ENCODE measurements at places on chromosomes 4 and X.

GRCh38 chr4:112189754-112190153 is 41.8 kb upstream of the AP1AR start:
- peak; percentile 4 for DNase-seq

DNA sequence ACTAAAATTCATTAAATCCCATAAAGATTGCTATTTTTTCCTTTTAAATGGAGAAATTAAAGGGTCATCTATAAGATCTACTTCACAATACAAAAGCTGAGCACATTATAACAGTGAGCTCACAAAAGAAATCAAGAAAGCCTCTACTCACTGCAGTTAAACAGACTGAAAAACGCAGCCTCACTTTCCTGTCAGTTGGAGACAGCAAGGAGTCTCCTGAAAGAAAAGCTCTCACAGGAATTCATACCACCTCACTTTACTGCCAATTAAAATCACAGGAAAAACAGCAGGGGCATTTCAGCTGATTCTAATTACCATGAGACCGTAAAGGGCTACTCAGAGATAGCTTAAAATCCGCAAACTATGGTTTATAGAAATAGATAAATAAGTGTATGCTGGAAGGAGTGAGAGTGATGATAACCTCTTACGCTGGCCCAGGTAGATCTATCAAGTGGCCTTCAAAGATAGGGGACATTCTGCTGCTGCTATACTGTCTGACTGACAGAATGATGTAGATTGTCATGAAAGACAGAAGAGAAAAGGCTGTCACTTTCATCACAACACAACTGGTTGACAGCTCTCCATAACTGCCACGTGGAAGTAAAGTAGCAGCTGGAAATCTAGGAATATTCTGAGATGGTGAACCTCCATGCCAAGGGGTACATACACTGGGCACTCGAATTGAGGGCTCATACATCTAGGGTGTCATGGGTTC is 1333.7 kb upstream of the DIAPH2 start:
- no peak for DNase-seq

GRCh38 chr4:32226204-32226603 is 1506.0 kb downstream of the PCDH7 start:
- DNase-seq: no peak

GRCh38 chrX:111847491-111848133 is 28.4 kb upstream of the TRPC5OS start:
- no peak for DNase-seq

DNA sequence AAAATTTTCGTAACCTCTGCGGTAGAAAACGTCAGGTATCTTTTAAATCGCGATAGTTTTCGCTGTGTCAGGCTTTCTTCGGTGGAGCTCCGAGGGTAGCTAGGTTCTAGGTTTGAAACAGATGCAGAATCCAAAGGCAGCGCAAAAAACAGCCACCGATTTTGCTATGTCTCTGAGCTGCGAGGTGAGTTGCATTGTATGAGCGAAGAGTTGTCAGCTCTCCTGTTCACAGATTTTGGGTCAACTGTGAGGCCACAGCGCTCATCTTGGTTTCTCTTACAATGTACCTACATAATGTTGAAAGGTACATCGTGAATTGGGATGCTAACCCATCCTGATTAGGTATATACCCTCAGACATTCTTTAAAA is 486 bp downstream of the CLCN3 start:
- peak; percentile 69 for DNase-seq

DNA sequence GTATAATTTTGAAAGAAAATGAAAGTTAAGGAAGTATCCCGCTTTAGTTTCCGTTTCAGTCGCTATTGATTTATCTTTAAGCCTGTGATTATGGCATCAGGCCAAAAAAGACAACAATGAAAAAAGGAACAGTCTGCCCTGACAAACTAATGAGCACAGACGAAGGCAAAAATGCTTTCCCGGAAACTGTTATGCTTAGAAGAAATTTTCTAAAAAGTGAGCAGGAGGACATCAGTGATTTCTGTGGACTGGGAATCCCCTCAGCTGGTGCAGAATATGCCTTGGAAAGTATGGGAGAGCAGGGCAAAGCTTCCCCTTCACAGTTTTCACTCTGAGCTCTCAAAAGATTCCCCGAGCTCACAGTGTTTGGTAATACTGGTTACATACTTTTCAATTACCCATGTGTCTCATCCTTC is 5.1 kb upstream of the CXCL10 start:
- no peak for DNase-seq

DNA sequence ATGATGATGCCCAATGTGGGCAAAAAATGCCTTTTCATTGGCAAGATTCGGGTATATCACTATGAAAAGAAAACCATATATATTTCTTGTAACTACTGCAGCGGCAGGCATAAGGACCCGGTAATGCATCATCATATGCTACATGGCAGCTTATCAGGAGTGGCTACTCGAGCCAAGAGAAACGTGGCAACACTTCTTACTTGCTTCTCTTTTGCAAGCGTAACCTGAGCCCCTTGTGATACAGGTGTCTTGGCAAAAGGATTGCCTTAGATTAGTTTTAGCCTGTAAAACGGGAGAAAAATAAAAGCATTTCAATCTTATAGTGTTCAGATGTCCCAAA is 280.3 kb downstream of the SPRY1 start:
- DNase-seq: no peak

- no peak for DNase-seq
These were observed 58.7 kb downstream of the NBDY start for GRCh38 chrX:56787734-56788152.

DNA sequence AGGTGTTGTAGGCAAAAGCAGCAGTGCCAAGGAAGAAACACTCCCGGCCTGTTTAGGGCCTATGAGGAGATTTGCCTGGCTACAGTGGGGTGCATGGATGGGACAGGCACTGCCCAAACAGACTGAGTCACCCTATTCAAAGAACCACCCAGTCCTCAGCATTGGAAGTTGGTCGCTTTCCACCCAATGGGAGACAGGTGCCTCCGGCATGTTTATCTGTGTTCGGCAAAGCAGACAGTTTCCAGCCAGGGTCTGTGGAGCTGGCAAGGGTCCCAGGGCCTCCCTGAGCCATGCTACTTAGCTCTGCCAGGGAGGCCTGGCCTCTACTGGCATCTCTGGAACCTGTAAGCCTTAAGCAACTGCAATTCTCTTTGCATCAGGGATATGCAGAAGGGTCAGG is 165.1 kb upstream of the ATP6AP2 start:
- DNase-seq: no peak

GRCh38 chr4:151143162-151143561 is 43.7 kb downstream of the RPS3A start:
- no peak for DNase-seq

GRCh38 chr4:153518637-153519389 is 52.7 kb downstream of the TMEM131L start:
- DNase-seq: peak; percentile 36

GRCh38 chrX:16931855-16932575 is 14.4 kb upstream of the REPS2 start:
- peak; percentile 33 for DNase-seq

GRCh38 chr4:126851391-126851790 is 781.4 kb upstream of the INTU start:
- DNase-seq: no peak

DNA sequence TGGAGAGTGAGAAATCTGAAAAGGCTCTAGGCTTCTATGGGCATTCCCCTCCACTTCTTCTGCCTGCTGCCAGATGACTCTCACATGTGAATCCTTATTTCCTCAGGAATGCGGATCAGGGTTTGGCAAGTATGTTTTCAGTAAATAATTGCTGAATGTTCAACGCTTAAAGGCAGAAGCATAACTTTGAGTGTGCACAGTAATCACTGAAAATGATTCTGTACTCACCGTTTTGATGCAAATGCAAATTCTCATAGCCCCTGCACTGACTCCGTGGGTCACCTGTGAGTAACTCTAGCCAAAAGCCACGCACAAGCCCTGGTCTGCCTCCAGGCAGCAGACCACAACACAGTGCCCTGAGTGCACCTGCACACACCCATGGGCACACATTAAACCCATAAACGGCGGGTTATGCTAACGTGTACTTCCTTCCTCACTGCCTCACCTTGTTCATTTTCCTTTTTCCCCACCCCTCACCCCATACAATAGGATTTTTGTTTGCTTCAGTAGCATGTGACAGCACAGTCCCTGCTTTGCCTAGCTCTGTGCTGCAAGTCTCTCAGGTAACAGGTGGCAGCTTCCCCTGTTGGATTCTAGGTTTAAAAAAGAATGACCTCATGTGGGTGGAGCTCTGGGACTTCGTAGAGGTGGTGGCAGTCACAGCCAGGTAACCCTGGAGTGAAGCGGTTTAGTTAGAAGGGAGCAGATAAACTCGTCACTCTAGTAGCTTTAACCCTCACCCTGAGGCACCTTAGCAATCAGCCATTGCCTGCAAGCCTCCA is at the start of gene ARHGEF38:
ARHGEF38 (plus strand) TSS at position 656 of the 782 bp plus-strand sequence. CDS start 146 bp downstream, outside the sequence.
- no peak for DNase-seq

GRCh38 chrX:68498044-68498507 is 775 bp upstream of the YIPF6 start:
- peak; percentile 43 for DNase-seq

- DNase-seq: no peak
These were observed 18.4 kb downstream of the EFNB1 start for GRCh38 chrX:68847172-68847571.

GRCh38 chr4:2728221-2728620 is 27.9 kb downstream of the TNIP2 start:
- DNase-seq: no peak

GRCh38 chr4:52143815-52144214 is 92.7 kb downstream of the SPATA18 start:
- no peak for DNase-seq

DNA sequence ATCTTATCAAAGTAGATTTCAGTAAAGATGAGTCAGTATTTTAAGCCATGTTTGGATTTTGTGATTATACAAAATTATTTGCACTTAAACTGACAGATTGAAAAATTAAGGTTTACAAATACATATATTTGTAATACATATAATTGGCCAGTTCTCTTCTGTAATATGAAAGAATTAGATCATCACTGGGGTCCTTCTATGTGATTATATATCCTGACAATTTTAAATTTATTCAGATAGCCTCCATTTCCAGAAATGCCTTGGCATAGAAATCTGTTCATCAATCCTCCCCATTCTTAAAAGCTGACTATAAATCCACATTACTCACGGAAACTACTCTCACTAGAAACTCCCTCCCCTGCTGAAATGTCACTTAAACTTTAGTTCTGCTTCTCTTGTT is 280.4 kb upstream of the ANXA10 start:
- DNase-seq: no peak

DNA sequence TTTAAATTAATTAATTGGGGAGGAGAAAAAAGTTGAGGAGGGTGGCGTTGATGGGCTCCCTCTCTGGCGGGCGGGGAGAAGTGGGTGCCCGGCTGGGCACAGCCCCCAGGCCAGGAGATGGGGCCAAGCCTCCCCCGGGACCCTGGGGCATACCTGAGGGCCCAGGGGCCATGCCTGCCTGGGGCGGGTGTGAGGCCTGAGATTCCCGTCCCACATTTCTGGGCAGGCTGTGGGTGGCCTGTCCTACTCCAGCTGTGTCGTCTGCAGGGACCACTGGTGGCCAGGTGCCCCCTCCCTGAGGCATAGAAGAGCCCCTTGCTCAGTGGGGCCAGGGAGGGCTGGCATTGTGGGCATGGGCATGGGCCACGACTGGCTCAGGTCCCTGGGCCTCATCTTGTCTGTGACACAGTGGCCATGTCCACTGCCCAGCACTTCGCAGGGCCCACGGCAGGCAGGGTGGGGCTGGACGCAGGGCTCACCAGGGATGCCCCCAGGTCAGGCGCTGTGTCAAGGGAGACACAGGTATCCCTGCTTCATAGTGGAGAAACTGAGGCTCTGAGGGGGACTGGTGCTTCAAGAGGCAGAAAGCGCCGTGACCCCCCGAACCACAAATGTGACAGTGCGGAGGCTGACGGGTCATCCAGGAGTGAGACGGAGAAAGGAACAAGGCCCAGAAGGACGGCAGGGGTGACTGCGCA is 60.1 kb downstream of the FAM53A start:
- DNase-seq: no peak

- DNase-seq: no peak
These were observed 41.2 kb upstream of the RASGEF1B start for GRCh38 chr4:81512757-81513501.

- DNase-seq: no peak
These were observed 8.8 kb upstream of the GRPR start for GRCh38 chrX:16114611-16115010.

- DNase-seq: no peak
These were observed 908 bp downstream of the PCDH10 start for GRCh38 chr4:133149932-133150471.

DNA sequence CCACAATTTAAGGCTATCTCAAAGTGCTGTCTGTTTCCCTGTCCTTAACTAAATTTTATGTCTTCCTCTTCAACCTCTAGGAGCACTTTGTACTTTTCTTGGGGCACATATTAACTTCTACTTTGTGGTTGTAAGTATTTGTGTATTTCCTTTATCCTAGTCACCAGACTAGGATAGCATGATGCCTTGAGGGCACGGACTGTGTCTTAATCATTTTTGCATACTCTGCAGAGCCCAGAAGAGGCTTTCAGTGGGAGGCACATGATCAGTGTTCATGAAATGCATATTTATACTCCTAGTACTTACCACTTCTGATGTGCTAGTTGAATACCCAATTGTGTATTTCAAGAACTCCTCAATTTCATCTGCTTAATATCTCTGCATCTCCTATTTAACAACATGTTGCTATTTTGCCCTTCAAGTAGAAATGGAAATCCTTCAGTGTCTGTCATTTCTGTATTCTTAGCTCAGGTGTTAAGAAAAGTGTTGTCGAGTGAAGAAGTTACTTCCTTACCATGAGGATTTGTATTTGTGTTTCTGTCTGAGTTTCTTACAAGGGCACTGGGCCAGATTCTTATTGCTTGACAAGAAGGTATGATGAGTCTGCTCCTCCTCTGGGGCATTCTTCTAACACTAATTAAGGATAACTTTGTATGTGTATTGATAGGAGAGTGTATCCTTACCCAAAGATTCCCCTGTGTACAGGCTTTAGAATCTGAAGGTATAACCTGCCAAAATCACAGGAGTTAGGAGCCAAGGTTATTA is 28.3 kb upstream of the PGRMC2 start:
- no peak for DNase-seq

GRCh38 chrX:3076416-3076991 is 35.2 kb downstream of the ARSF start:
- DNase-seq: no peak
